Activated T-cell treated with anti-CD3 and anti-CD28 coated beads, Interleukin-2, amount 50 U/mL, for 72 hours (primary cell): ENCODE measurements at places on chromosomes 2 and 18.
A peak's percentile ranks its signal among the peaks of the same experiment; 100 is the strongest.

- DNase-seq, result no peak
Observed at GRCh38 chr2:31365834-31366505, 48.6 kb downstream of the XDH start.

GRCh38 chr2:195146761-195147541 is 510.1 kb upstream of the SLC39A10 start:
- no peak for DNase-seq

- no peak for DNase-seq
Observed at GRCh38 chr2:160557903-160558302, 64.3 kb upstream of the RBMS1 start.

DNA sequence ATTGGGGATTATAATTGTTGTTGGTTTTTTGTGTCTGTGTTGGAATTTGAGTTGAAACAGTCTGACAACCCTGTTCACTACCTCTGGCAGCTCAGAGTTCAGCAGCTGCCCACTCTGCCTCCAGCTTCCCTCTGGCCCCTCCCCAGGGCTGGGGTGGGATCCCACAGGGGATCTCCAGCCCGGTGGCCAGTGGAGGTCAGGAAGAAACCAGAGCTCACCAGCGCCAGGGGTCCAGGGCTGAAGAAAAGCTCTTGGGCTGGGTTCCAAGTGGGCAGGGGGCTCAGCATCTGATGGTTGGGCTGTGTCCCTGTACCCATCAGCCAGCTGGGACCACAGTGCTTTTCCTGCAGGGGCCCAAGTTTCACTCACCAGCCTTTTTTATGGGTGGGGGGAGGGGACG is 16.5 kb upstream of the NCL start:
- no peak for DNase-seq

- peak; percentile 13 for DNase-seq
Observed at GRCh38 chr2:74286725-74287124, 56.5 kb downstream of the SLC4A5 start.
